Activated naive CD4-positive, alpha-beta T cell treated with anti-CD3 and anti-CD28 coated beads, Interleukin-2, amount 10 ng/mL, durations not matched to agents 7 days and 5 days (primary cell): ENCODE measurements at places on chromosomes 5 and 9.

GRCh38 chr5:141771562-141771961, 89.5 kb upstream of the ARAP3 start:
- no peaks in the 10 kb centered on the region for H3K4me1 ChIP-seq
- no peak overlapping the region for H3K27ac ChIP-seq
- H3K27me3 ChIP-seq, result peaks cover 28% of the 10 kb centered on the region

DNA sequence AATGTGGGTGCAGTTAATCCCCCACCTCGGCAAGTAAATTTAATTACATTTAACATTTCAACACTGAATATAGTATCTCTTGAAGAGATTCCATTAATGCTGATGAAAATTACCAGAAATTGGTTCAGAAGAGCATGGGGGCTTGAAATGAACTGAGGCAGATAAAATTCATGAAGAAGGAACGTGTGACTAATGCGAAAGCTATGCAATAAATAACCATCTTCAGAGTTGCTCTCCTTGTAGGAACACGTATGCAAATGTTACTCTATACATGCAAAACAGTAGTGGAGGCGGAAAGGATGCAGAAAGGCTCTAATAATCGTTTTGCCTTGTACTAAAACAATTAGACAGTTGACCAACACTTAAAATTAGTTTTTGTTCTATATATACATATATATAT, 320.2 kb downstream of the CTNND2 start:
- H3K27me3 ChIP-seq, result no peaks in the 10 kb centered on the region
- no peak for DNase-seq
- H3K36me3 ChIP-seq, result no peaks in the 10 kb centered on the region
- H3K27ac ChIP-seq, result no peak overlapping the region
- no peaks in the 10 kb centered on the region for H3K4me1 ChIP-seq

- no peak overlapping the region for H3K27ac ChIP-seq
- H3K4me1 ChIP-seq, result no peaks in the 10 kb centered on the region
- no peak for DNase-seq
- H3K36me3 ChIP-seq, result no peaks in the 10 kb centered on the region
These were observed 170.0 kb downstream of the PAPPA start for GRCh38 chr9:116323571-116323970.

DNA sequence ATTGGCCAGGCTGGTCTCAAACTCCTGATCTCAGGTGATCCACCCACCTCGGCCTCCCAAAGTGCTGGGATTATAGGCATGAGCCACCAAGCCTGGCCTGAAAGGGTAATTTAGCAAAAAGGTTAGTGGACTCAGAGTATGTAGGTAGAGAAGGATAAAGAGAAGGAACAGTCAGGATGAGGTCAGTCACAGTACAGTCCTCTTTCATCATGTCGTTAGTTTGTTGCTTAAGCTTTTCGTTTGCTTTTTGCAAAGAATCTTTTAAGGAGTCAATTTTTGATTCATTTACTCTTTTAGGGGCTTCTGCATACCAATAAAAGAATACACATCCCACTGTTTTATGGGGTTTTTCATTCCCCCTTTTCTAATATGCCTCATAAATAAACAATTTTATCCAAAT, 17.8 kb upstream of the GBGT1 start:
- no peaks in the 10 kb centered on the region for H3K36me3 ChIP-seq
- no peak overlapping the region for H3K4me3 ChIP-seq
- H3K4me1 ChIP-seq, result peaks cover 17% of the 10 kb centered on the region
- peaks cover 57% of the 10 kb centered on the region for H3K27me3 ChIP-seq

DNA sequence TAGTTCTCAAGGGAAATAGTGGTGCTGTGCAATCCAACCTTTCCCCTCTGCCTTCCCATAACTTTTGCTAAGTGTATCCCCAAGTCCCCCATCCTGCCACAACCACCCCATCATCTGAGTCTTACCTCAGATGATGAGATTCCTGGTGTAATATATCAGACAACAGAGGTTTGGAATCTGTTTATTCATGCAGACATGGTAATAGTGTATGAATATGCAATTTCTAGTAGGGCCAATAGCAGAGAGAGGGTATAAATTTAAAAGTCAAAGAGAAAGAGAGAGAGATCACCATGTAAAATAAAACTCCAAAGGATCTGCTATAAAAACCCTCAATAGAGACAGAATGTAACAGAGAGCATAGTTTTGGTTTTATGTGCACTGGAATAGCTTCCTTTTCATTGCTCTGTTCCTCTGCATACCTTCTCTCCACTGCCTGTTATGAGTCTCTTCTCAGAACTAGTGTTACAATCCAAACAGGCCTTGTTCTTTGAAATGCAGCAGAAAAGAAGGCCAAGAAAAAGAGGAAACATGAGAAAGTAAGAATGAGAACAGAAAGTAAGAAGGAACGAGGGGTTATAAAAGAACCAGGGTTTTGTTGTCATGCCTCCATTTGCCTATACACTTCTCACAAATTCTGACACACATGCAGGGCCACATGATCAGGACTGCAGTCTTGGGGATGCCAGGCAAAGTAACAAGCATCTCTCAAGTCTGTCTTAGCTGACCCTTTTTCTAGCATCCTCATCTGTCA, 278.0 kb downstream of the CETN3 start:
- no peak overlapping the region for H3K27ac ChIP-seq
- H3K36me3 ChIP-seq, result no peaks in the 10 kb centered on the region
- H3K4me1 ChIP-seq, result no peaks in the 10 kb centered on the region
- no peaks in the 10 kb centered on the region for H3K27me3 ChIP-seq
- DNase-seq, result no peak

GRCh38 chr9:21747175-21747574, 55.3 kb upstream of the MTAP start:
- no peak overlapping the region for H3K27ac ChIP-seq
- H3K36me3 ChIP-seq, result no peaks in the 10 kb centered on the region
- DNase-seq, result no peak
- H3K4me3 ChIP-seq, result no peak overlapping the region
- H3K27me3 ChIP-seq, result peaks cover 35% of the 10 kb centered on the region

DNA sequence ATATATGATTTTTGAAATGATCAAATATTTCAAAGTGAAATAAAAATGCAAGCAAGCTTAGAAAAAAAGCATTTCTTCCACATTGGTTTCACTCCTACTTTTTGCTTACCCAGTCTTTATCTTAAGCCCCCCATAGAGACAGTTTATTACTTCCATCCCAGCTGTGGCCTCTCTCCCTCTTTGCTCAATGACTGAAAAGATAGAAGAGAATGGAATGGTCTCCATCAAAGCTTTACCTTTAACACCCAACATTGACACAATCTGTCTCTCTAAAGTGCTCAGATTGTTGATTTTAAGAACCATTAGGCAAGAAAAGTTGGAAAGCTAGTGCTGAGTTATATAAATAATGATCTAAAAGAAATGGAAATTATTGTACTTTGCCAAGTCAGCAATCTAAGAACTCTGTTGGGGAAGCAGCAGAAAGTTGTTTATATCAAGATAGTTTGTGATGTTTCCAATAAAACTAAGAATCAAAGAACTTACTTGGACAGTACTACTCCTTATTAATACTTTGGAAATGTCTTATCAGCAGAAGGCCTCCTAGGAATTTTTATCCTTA, 277.5 kb upstream of the NREP start:
- no peaks in the 10 kb centered on the region for H3K4me1 ChIP-seq
- H3K27me3 ChIP-seq, result no peaks in the 10 kb centered on the region
- no peak for DNase-seq
- no peak overlapping the region for H3K4me3 ChIP-seq
- H3K27ac ChIP-seq, result no peak overlapping the region
- H3K36me3 ChIP-seq, result no peaks in the 10 kb centered on the region

GRCh38 chr9:103037508-103038477, 42.7 kb downstream of the CYLC2 start:
- H3K4me3 ChIP-seq, result no peak overlapping the region
- no peaks in the 10 kb centered on the region for H3K36me3 ChIP-seq
- no peak for DNase-seq
- no peaks in the 10 kb centered on the region for H3K27me3 ChIP-seq

GRCh38 chr5:151097820-151098767, 17.3 kb upstream of the TNIP1 start:
- peaks cover 77% of the 10 kb centered on the region for H3K4me1 ChIP-seq
- H3K27me3 ChIP-seq, result no peaks in the 10 kb centered on the region
- DNase-seq, result peak; percentile 35
- H3K27ac ChIP-seq, result peak overlapping the region; percentile 61
- H3K36me3 ChIP-seq, result peaks cover 63% of the 10 kb centered on the region

GRCh38 chr9:118364266-118365106, 660.3 kb downstream of the TLR4 start:
- H3K36me3 ChIP-seq, result no peaks in the 10 kb centered on the region
- no peaks in the 10 kb centered on the region for H3K27me3 ChIP-seq
- DNase-seq, result no peak
- no peak overlapping the region for H3K4me3 ChIP-seq

DNA sequence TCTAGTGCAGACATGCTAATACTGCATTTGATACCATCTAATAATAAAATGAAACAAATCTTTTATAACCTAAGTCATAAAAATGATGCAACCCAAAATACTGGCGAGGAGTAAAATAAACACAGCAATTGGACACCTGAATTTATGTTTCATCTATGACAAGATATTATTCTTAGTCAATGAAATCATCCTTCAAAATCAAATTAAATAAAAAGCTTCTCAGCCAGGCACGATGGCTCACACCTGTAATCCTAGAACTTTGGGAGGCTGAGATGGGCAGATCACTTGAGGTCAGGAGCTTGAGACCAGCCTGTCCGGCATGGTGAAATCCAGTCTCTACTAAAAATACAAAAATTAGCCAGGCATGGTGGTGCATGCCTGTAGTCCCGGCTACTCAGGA, 179.0 kb downstream of the TMEM232 start:
- no peaks in the 10 kb centered on the region for H3K4me1 ChIP-seq
- H3K27me3 ChIP-seq, result no peaks in the 10 kb centered on the region
- no peak overlapping the region for H3K27ac ChIP-seq
- no peak overlapping the region for H3K4me3 ChIP-seq

DNA sequence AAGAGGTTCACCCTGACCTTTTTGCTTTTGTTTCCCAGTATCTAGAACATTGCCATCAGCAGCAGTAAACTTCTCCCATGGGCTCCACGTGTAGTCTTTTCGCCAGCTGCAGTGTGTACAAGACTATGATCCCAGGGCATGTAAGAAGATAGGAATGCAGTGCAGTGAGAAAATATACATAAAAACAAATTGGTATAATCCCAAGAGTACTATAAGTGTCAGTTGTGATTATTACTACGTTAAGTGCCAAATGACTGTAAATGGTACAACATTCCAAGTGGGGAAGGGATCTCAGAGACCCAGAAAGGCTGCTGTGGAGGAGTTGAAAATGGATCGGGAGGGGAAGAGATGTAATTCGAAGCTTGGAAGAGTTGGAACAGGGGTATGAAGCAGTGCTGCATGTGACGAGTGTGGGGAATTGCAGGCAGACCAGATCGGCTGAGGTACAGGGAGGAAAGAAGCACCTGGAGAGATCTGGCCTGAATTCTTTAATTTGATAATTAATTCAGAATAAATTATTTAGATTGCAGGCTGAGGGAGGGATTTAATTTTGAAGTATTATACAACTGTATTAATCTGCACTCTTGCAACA, 95.1 kb downstream of the FBXL7 start:
- H3K4me1 ChIP-seq, result no peaks in the 10 kb centered on the region
- H3K27me3 ChIP-seq, result no peaks in the 10 kb centered on the region
- DNase-seq, result no peak
- no peak overlapping the region for H3K4me3 ChIP-seq
- H3K27ac ChIP-seq, result no peak overlapping the region

DNA sequence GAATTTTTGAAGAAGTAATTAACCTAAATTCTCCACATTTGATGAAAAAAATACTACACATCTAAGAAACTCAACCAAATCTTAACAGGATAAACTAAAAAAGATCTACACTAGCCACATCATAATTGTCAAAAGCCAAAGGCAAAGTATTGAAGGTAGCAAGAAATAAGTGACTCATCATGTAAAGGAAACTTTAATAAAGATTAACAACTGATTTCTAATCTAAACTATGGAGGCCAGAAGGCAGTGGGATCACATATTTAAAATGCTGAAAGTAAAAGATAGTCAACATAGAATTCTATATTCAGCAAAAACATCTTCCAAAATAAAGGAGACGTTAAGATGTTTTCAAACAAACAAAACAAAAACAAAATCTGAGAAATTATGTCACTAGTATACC, 2002.9 kb downstream of the MAT2B start:
- H3K27ac ChIP-seq, result no peak overlapping the region
- no peak for DNase-seq
- H3K4me3 ChIP-seq, result no peak overlapping the region
- H3K36me3 ChIP-seq, result no peaks in the 10 kb centered on the region
- H3K27me3 ChIP-seq, result no peaks in the 10 kb centered on the region

DNA sequence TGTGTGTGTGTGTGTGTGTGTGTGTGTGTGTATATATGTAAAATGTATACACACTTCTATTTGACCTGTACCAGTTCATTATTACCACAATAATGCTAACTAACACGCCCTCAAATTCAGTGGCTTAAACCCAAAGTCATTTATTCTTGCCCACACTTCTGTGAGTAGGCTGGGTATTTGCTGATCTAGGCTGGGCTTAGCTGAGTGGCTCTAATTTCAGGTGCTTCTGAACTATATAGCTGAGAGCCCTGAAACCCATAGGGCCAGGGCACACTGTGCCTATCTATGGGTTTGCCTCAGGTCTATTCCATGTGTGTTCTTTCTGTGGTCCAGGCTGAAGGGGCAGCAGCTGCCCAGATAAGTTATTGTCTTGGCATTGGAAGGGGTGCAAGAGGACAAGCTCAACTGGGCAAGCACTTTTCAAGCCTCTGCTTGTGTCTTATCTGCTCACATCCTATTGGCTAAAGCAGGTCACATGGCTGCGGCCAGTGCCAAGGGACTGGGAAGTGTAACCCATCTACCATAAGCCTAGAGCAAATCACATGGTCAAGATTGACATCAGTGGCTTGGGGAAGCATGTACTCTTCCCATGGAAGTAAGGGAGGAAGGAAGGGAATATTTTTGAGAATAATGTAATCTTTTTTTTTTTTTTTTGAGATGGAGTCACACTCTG, 139.9 kb downstream of the PALM2AKAP2 start:
- no peaks in the 10 kb centered on the region for H3K27me3 ChIP-seq
- H3K27ac ChIP-seq, result peak overlapping the region; percentile 57
- no peak overlapping the region for H3K4me3 ChIP-seq
- H3K36me3 ChIP-seq, result peaks cover 3% of the 10 kb centered on the region
- H3K4me1 ChIP-seq, result peaks cover 31% of the 10 kb centered on the region
- DNase-seq, result no peak

GRCh38 chr9:106039151-106039935, 345.0 kb downstream of the TMEM38B start:
- H3K36me3 ChIP-seq, result no peaks in the 10 kb centered on the region
- DNase-seq, result no peak
- no peaks in the 10 kb centered on the region for H3K27me3 ChIP-seq
- no peak overlapping the region for H3K4me3 ChIP-seq
- H3K27ac ChIP-seq, result no peak overlapping the region

DNA sequence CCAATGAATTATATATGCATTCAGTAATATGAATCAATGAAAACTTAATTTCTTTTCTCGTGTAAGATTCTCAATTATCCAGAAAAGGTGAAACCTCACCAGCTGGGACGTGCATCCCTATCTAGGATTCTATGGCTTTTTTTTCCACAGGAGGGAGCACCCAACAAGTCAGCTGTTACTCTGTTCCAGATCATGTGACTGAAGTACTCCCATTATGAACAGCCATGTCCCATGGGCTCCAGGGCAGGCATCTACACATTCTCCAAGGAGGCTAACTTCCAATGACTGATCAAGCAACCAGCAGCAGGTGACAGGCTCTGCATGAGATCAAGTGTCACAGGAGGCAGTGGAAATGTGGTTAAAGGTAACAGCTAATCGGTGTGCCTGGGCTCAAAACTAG, 118.8 kb downstream of the ELAVL2 start:
- DNase-seq, result no peak
- H3K4me3 ChIP-seq, result no peak overlapping the region
- no peak overlapping the region for H3K27ac ChIP-seq
- H3K36me3 ChIP-seq, result no peaks in the 10 kb centered on the region

- peaks cover 9% of the 10 kb centered on the region for H3K36me3 ChIP-seq
- DNase-seq, result no peak
- H3K4me1 ChIP-seq, result peaks cover 5% of the 10 kb centered on the region
- H3K4me3 ChIP-seq, result no peak overlapping the region
- H3K27ac ChIP-seq, result no peak overlapping the region
- H3K27me3 ChIP-seq, result no peaks in the 10 kb centered on the region
These were observed 136.2 kb downstream of the FANCC start for GRCh38 chr9:95181226-95181818.
